Activated effector memory CD4-positive, alpha-beta T cell treated with anti-CD3 and anti-CD28 coated beads, Interleukin-2, amount 50 U/mL, for 16 hours (primary cell): ENCODE measurements at places on chromosomes 16 and 17.

DNA sequence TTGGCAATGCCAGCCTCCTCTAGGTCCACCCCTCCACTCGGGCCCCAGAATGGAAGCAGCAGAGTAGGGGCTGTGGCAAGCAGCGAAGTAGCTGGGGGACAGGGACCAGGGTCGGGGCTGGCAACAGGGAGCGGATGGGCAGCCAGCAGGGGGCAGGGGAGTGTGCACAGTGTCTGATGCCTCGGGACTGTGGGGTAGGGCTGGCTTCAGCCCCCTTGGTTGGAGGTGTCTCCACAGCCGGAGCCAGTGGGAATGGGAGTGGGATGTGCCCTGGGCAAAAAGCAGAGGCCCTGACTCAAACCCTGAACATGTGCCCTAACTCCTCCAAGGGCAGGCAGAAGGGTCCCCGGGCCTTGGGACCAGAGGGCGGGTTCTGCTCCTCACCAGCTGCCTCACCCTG is 18.5 kb upstream of the ARHGAP27 start:
- DNase-seq: peak; percentile 60

- no peak for DNase-seq
Observed at GRCh38 chr16:84825896-84826557, 6.2 kb downstream of the CRISPLD2 start.

DNA sequence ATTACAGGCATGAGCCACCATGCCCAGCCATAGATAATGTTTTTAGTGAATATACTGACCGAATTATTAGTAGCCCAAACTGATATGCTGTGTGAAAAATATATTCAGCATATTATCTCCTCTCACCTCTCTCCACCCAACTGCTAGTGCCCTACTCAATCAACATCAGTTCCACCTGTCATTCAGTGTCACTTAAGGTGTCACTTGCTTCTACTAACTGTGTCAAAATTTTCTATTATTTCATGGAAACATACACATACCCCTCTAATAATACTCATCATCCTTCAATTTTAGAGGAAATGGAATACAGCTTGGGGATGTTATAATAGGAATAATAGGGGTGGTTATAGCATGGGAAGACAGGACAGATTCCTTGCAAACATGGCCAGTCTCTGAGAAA is 12.6 kb downstream of the EFCAB3 start:
- DNase-seq: no peak

- DNase-seq: no peak
Observed at GRCh38 chr16:56635441-56635967, 3.0 kb upstream of the MT1A start.

GRCh38 chr17:56447171-56447570 is 146.3 kb upstream of the NOG start:
- no peak for DNase-seq

GRCh38 chr17:4555873-4556759 is 932 bp upstream of the MYBBP1A start:
- no peak for DNase-seq

DNA sequence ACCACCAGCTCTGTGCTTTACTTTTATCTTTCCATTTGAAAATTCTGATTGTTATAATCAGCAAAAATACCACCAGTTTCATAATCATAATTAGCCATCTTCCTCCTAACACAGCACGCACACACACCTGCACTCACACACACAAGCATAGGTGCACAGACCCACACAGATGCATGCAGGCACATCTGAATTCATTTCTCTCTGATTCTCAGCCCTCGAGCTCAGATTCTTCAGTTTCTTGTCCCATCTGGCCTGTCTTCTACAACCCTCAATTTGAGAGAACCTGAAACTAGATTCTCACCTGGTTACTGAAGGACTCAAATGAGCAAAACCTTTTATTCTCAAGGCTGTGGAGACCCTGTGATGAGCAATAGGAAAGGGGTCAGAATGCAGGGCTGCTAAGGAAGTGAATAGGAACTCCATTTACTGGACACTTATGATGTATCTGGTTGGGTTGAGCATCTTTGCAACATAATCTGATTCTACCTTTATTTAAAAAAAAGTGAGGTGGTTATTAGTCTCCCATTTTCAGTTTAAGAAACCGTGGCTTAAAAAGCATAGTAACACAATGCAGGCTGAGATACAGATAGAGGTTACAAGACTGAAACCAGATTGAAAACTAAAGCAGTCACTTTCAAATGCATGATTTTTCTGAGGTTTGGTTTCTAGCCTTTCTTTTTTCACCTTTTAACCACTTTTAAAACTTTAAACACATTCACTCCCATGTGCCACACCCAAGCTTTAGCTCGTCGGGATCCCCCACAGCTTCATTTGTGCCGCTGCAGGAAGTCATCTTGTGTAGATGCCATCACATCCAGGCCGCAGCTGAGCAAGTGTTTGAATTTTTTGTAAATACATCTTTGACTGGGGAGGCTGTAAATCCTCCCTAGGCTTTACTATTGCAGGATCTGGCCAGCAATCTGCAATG is 9.4 kb downstream of the KRT33A start:
- peak; percentile 79 for DNase-seq

DNA sequence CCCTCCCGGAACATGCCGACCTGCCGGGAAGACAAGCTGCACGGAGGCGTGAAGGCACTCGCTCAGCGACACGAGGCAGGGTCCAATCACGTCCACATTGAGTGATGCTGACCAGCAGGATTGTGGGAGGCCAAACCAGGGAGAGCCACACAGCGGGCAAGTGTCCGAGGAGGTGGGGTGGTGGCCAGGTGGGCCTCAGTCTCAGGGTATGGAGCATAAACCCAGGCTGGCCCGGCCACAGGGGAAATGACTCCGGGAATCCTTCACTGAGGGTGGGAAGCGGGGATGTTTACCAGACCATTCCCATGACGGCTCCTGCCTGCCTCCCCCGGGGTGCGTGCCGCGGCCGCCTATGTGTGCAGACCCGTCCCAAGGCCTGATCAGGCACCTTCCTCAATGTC is 62.5 kb downstream of the RPH3AL start:
- peak; percentile 31 for DNase-seq

- DNase-seq: no peak
Observed at GRCh38 chr16:83701494-83701893, 106.3 kb upstream of the HSBP1 start.

- DNase-seq: peak; percentile 98
Observed at GRCh38 chr17:75182569-75183436, at the start of gene SUMO2. SUMO2 (minus strand) TSS chr17:75182959; CDS start chr17:75182834, 125 bp downstream.

- DNase-seq: no peak
Observed at GRCh38 chr16:19840524-19841110, 44.0 kb downstream of the GPRC5B start.

- no peak for DNase-seq
Observed at GRCh38 chr16:63995025-63995424, 1126.8 kb downstream of the CDH11 start.

- peak; percentile 83 for DNase-seq
Observed at GRCh38 chr17:35243561-35244340, 879 bp downstream of the SLFN5 start.

GRCh38 chr17:11940904-11941303 is 56.4 kb downstream of the ZNF18 start:
- DNase-seq: no peak

DNA sequence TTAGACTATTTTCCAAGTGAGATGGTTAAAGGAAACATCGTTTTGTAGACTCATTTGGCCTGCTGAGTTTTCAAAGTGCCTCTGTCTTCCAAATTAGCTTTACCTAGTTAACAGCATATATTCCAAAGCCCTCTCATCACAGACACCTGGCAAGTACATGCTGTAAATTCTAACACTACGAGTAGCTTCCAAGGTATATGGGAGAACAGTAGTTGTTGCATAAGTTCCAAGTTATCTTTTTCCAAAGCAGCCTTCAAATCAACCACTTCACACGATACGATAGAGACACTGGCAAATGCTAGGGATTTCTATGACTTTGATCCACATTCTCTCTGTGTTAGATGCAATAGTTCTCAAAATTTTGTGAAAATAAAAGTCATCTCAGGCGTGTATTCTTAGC is 299.3 kb downstream of the CNTNAP4 start:
- DNase-seq: no peak

- DNase-seq: no peak
Observed at GRCh38 chr16:80273635-80274538, 266.9 kb upstream of the DYNLRB2 start.

DNA sequence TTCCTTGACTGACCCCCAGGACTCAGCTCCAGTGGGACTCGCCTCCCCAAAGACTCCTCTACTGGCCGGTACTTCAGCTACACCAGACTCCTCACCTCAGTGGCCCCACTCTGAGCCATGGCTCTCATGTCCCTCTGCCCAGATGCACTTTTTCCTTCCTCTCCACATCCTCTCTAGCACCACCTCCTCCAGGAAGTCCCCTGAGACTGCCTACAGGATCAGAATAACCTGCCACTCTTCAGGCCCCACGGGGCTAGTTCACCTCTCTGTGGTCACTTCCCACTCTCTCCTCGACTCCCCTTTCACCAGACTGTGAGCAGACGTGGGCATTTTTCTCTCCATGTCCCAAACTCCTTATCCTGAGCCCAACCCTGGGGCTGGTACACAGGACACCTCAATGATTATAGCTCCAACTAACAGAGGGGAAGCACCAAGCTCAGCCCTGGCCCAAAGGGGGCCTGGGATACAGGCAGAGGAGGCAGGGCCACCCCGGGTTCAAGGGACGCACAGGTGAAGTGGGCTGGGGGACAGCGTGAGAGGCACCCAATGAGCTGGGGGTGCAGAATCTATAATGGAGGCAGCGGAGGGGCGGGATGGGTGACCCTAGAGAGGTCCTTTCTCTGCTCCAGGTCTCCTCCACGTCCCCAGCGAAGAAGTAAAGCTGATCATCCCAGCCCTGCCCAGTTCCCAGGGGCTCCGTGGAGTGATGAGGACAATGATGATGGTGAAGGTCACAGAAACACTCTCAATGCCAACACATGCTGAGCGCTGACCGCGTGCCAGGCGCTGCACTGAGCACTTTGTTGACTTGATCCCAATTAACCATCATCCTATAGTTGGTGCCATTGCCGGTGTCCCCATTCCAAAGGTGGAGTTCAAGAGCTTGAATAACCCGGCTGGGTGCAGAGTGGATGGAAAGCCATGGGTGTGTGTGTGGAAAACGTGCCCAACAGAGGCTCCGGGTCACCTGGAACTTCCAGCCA is 3.9 kb downstream of the TRPV3 start:
- no peak for DNase-seq

- no peak for DNase-seq
Observed at GRCh38 chr16:20023190-20023589, 50.5 kb downstream of the GPR139 start.

- no peak for DNase-seq
Observed at GRCh38 chr17:67208232-67208631, 36.8 kb downstream of the HELZ start.

DNA sequence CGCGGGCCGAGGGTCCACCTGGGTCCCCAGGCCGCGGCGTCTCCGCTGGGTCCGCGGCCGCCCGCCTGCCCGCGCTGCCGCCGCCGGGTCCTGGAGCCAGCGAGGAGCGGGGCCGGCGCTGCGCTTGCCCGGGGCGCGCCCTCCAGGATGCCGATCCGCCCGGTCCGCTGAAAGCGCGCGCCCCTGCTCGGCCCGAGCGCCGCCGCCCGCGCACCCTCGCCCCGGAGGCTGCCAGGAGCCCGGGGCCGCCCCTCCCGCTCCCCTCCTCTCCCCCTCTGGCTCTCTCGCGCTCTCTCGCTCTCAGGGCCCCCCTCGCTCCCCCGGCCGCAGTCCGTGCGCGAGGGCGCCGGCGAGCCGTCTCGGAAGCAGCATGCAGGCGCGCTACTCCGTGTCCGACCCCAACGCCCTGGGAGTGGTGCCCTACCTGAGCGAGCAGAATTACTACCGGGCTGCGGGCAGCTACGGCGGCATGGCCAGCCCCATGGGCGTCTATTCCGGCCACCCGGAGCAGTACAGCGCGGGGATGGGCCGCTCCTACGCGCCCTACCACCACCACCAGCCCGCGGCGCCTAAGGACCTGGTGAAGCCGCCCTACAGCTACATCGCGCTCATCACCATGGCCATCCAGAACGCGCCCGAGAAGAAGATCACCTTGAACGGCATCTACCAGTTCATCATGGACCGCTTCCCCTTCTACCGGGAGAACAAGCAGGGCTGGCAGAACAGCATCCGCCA is 504 bp downstream of the FOXC2 start:
- DNase-seq: no peak

DNA sequence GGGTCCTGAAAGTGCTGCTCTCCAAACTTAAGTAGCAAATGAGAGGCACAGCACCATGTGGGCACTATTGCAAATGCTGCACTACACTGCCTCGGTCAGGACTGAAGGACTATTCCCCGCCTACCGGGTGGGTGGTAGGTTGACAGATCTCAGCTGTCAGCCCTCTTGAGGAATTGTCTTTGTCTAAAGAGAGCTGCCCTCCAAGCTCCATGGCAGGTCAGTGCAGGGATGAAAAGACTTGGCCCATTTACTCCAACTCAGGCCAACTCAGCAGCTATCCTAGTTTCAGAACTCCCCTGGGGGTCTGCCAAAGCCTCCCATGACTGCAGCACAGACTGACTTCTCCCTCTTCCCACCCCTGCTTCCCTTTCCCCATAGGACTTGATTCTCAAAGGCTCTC is 3.4 kb upstream of the PDZD9 start:
- DNase-seq: no peak

DNA sequence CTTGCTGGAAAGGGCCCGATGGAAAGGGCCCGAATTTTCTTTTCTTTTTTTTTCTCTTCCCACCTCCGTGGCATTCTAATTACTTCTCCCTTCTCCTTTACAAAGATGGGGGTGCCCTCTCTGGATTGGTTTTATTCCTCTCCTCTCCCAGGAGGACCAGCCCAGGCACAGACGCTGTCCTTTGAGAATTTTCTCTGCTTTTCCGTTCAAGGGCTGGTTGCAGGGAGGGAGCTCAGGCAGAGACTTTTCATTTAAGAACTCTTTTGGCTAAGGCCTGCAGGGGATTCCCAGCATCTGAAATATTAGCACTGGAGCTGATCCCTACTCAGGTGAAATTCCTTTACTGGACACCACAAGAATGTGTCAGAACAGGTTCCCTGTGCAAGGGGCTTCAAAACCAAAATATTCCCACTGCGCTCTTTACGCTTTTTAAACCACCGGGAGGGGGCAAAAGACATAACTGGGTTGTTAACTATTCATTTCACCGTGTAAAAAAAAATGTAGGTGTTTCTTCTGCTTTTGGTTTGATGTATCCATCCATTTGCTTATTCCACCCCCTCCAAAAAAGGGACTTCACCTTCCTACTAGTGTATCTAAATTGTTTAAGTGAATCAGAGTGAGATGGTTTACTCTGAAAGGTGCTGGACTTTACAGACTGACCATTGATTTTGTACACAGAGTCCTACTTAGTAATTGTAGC is 1.4 kb downstream of the NFAT5 start:
- DNase-seq: no peak

- DNase-seq: no peak
Observed at GRCh38 chr16:59993101-59993500, 1259.0 kb upstream of the GOT2 start.

DNA sequence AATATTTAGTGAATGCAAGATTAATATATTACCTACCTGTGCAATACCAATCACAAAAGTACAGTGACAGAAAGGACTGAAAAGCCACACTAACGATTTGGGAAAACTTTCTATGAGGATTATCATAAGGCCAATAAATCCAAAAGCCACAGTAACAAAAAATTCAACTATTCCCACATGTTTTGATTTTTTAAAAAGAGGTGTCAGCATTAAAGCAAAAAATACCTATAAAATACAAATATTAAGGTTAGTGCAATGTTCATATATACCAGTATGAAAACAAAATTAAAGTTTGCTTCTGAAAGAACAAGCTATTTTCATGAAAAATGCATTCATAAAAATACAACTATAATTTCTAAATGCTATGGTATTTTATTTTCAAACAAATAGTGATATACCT is 24.3 kb downstream of the ABCA5 start:
- DNase-seq: no peak

GRCh38 chr16:87621550-87621829 is 19.2 kb downstream of the JPH3 start:
- DNase-seq: no peak
